Activated CD8-positive, alpha-beta memory T cell treated with anti-CD3 and anti-CD28 coated beads for 24 hours (primary cell): ENCODE measurements at places on chromosomes 6 and 20.

- DNase-seq = no peak
These were observed 68.4 kb downstream of the EYA4 start for GRCh38 chr6:133309579-133309978.

DNA sequence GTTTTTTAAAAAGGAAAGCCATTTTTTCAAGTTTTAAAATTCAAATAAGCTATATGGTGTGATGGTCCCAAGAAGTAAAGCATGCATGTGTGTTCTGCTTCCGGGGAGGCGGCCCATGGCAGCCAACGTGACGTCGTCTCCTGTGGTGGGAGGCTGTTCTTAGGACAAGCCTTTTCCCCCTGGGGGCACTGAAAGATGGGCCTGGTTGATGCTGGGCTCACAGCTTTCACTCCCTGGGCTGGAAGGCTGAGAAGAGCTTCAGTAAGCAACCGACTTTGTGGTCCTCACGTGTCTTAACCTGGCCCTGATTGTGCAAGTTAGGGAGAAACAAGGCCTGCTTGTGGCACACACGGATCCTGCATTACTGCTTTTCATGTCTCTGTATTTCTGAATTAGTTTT, 84.1 kb downstream of the SMOC2 start:
- DNase-seq = no peak

DNA sequence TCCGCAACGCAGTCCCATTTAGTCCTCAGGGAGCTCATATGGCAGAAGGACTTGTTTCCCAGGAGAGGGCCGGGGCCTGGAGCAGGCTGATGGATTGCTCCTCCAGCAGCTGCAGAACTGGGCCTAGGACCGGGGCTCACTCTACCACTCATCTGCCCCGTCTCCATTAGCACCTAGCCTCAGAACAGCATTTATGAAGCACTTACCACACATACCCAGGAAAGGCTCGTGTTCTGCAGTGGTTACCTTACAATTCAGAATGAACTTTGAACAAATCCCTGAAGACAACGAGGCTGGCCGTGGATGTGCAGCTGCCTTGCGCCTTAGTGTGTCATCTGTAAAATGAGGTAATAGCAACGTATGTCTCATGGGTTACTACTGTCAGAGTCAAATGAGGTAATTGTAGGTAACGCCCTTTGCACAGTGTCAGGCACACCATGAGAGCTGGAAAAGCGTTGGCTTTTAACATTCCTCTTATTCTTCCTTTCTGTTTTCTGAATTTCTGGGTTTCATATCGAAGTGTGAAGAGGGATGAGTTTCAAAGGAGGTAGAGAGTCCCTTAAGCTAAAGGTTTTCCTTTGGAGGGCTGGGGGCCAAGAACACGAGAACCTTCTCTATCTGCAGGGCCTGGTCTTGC, 46.3 kb upstream of the CD93 start:
- no peak for DNase-seq

DNA sequence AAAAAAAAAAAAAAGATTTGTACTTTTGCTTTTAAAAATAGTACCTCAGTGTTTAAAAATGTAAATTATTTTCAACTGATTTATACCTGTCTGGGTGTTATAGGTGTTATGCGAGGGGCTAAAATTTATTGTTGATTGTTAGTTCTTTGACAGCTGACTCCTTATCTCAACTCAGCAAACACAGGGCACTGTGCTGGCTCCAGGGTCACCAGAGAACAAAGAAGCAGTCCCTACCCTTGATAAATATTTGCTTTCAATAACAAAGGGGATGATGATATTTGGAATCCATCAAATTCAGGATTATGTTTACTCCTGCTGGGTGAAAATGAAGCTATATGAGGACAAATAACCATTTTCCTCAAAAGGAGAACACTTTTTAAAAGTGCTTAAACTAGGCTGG, 34.2 kb upstream of the KAT14 start:
- DNase-seq = no peak

DNA sequence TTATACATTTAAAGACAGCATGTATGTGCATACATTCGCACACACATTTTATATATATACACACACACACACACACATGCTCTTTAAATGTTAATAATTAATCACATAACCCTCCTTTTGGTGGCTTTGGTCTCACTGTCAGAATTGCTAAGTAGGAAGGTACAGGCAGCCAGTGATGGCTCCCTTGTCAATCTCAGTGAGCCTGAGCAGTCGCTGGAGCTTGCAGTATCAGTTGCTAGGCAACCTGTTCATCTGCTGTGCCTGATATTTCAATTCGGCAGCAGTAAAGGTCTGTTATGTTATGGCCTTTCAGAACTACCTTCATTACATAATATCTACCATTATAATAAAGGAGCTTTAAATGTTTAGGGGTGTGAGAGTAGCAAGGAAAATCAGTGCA, 374.3 kb downstream of the LMBRD1 start:
- no peak for DNase-seq

DNA sequence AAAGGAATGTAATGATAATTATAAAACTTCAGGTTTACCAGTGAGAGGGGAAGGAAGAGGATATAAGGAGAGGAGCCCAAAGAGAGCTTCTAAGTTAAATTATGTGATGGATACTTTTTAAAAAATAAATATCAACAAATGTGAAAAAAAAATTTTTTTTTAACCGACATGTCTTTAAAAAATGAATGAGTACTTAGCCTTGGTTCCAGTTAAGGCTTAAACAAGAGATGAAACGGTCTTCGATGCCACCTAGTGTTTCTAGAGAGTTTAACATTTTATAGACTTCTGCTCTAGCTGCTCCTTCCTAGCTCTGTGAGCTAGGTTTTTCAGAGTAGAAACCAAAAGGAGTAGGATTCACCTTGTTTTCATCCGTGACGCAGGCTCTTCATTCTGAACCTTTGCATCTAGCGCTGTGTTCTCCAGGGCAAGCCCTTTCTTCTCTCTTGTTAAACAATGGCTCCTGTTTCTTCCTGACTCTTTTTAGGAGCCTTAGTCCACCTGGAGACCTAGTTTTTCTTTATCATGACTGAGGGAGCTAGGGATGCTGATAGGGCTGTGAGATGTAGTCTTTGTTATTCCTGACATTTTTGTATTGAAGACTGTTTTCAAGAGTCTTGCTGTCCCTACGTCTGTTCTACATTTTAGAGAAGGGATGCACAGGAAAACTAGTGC, 42.4 kb upstream of the GNRH2 start:
- no peak for DNase-seq

DNA sequence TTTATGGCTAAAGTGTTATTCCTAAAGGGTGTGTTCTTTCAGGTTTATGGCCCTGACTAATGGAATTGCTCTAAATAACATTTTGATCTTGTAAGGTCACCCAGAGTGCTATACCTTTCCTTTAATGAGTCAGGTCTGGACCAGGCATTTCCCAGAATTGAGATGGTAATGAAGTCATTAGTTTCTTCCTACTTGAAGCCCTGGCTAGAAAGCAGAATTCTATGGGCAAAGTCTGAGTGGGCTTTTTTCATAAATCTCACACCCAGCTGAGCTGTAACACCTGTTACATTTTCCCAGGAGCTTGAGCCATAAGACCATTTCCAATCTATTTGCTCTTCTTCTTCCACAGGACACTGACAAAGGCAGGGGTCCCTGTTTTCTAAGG, 122.0 kb upstream of the ID4 start:
- DNase-seq = no peak

DNA sequence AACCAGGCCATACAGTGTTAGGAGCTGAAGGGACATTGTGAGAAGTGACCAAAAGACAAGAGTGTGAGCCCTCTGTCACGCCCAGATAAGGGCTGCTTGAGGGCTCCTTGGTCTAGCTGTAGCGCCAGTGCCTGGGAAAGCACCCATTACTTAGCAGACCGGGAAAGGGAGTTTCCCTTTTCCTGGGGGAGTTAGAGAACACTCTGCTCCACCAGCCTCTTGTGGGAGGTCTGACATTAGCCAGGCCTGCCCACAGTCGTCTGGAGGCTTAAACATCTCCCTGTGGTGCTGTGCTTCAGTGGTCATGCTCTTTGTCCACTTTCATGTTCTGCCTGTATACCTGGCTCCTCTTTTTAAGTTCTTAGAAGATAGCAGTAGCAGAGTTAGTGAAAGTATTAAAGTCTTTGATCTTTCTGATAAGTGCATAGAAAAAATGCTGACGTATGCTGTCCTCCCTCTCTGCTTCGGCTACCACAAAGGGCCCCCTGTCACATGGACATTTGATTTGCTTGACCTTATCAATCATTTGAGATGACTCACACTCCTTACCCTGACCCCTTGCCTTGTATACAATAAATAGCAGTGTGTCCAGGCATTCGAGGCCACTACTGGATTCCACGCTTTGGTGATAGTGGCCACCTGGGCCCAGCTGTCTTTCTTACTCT, 201.5 kb upstream of the ECI2 start:
- DNase-seq = no peak

DNA sequence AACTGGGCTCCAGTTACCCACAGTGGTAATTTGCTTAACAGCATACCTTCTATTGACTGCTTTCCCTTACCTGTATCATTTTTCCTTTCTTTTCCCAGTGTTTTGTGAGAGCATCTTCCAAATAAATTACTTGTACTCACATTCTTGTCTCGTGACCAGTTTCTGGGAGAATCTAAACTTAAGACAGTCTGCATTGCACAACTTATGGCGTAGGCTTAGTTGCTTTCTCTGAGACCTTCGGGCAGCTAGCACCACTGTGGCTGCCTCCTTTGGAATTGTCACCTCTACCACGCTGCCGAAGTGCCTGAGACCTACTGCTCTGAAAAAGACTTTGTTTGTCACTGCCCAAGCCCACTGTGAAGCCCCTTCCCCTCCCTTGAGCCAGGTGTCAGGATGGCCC, 188.1 kb upstream of the BMP2 start:
- no peak for DNase-seq

DNA sequence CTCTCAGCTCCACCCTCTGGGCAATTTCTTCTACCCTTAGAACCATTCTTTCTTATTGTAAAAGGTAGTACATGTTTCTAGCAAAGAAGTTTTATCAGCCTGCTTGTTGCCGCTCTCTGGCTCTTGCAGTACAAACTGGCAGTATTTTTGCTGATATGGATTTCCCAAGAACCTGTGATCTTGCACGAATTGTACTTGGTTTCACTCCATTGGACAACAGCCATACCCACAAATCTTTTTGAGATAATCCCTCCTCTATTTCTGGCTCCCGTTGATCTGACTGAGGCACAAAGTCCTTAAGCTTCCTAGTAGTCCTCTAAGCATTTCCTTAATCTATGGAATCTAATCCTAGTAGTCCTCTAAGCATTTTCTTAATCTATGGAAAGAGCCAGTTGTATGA, 487.0 kb upstream of the PTCHD4 start:
- DNase-seq = no peak

GRCh38 chr20:10469599-10469998, 34.5 kb downstream of the SLX4IP start:
- DNase-seq = no peak

GRCh38 chr20:1319051-1319450, 9.9 kb downstream of the SDCBP2 start:
- no peak for DNase-seq

GRCh38 chr6:16967470-16967817, 134.4 kb upstream of the STMND1 start:
- no peak for DNase-seq

DNA sequence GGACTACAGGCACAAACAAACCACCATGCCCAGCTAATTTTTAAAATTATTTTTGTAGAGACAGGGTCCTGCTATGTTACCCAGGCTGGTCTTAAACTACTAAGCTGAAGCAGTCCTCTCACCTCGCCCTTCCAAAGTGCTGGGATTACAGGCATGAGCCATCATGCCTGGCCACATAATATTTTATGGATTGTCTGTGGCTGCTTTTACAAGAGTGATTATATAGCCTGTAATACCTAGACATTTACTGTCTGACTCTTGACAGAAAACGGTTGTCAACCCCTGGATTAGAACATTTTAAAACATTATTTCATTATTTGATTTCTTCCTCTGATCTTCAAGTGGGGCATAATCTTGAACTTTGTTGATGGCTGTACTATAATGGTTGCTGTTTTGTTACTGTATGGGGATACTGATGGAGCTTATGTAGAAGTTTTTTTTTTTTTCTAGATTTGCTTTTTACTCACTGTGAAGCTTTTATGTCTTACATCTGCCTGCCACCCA, 14.3 kb downstream of the PARD6B start:
- peak; percentile 21 for DNase-seq

DNA sequence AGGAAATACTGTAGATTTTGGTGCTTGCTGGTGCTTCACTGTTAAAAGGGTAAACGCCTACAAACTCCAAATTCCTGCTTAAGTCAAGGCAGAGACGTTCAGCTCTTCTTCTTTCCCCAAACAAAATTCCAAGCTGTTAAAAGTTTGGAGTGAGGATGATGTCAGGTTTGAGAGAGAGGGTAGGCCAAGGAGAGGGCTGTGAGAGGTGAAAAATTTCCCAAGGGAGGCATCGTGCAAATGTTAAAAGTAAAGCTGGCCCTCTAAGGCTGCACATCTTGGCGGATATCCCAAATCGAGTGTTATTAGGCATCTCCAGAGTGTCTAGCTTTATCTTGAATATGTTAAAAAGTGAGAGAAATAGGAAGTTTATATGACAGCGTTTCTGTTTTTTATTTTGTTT, 651.8 kb downstream of the QKI start:
- no peak for DNase-seq

DNA sequence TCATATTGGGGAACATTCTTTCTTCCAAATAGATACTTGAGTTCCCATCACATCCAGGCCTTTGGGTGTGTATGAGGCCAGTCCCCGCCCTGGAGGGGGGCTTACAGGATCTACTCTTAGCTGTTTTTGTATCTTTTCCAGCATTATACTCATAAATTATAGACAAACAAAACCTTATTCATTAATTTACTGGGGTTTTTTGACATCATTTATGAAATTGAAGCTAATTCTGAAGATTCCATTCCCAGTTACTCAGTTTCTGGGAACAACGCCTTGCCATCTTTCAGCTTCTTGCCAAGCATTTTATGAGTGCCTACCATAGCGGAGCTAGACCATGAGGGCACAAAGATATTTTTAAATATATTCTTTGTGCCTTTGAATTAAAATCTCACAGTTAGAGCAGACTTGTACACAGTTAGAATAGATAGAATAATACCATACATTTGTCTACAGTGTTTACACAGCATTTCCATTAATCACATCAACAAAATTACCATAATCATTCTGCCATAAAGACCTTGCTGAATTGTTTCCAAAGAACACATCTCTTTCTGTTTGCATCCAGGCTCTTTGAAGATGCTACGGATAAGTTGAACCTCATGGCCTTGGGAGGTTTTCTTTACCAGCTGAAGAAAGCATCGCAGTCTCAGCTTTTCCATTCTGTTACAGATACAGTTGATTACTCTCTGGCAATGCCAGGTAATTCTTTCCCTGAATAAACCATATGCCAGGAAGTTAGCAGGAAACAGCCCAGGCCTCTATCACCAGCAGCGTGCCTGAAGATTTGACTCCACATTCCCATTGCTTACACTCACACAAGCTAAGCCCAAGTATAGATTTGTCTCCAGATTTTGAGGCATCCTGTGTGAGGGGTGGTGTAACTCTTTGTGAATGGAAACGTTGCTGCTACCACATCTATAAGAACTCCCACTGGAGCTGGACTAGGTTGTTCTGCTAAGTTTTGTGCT, 75.4 kb upstream of the PBOV1 start:
- no peak for DNase-seq

- peak; percentile 78 for DNase-seq
These were observed 87.7 kb downstream of the THEMIS start for GRCh38 chr6:127812985-127813698.
